SK-N-SH (cell line): ENCODE measurements at places on chromosomes 16 and 17. TPM values are rescaled to one million over a fixed set of nuclear protein-coding genes. Genes with fewer than 3 reads are reported as not detected.

DNA sequence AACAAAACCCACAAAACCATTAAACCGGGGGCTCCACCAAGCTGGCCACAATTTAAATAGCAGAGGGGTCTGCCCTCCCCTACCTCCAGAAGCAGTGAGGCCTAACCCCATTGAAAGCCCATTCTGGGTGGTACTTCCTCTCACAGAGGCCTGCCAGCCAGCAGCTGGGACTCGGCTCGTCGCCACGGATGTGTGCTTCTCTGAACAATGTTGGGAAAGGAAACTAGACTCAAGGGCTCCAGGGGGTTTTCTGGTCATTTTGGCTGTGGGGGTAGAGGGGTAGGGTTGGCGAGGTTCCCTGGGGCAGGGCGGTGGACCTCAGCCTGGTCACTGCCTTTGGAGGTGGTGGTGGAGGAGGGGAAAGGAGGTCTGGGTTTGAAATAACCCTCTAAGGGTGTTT lies 4.7 kb upstream of the PLCG2 start:
- no peak for DNase-seq

The KRT33B gene
- 0.08 TPM in 1 of 2 replicates, not detected in the other for polyA plus RNA-seq

DNA sequence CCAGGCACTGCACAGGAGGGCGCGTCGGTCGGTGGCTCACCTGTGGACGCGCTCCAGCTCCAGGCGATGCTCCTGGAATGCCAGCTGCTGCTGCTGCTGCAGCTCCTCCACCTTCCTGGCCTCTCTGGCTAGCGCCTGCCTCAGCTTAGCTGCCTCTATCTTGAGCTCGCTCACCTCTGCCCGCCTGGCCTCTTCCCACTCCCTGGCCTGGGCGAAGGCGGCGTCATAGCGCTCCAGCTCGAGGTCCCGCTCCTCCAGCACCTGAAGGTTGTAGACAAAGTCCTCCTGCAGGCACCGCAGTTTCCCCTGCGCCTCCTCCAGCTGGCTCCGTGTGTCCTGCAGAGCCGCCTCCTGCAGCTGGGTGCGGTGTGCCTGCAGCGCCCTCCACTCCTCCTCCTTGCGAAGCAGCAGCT lies 11.1 kb downstream of the CCDC57 start:
- DNase-seq: peak; percentile 16

DNA sequence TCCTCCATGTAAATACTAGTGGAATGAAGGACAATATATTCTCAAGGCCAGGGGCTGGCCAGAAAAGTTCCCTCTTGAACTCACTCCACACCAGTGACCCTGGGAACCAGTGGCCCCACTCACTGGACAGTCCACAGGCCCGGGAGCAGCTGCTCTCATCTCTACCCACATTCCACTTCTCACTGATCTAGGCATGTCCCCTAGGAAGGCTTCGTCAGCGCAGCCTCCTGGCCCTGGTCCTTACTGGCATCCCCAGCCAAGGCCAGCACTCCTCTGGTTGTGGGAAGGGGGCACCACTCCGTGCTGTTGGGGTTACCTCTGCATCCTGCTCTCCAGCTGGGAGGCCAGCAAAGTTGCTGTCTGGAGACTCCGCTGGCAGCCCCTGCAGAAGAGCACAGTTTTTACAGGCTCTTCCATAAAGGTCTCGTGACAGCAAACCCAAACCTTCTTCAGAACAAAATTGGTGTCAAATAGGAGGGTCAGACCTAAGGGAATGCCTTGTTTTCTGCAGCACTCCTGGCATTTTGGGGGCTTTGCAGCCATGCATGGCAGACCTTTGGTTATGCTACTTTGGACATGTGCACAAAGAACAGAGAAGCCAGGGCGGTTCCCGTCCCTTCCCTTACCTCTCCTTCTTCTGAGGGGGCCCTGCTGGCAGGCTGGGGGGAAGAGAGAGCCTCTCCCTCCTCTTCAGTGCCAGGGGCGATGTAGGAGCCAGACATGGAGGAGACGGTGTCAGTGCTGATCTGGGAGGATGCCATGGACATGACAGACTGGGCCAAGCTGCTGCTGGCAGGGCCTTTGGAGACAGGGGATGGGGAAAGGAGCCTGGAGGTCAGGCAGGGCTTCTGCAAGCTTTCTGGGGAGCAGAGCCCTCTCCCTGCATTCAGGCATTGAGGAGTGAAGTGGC lies 14.1 kb upstream of the FOXJ1 start:
- no peak for DNase-seq

- peak; percentile 40 for DNase-seq
Measured at GRCh38 chr17:69448431-69449102, 34.1 kb downstream of the MAP2K6 start.
